ENCODE measurements at places on chromosomes 5 and 9.

DNA sequence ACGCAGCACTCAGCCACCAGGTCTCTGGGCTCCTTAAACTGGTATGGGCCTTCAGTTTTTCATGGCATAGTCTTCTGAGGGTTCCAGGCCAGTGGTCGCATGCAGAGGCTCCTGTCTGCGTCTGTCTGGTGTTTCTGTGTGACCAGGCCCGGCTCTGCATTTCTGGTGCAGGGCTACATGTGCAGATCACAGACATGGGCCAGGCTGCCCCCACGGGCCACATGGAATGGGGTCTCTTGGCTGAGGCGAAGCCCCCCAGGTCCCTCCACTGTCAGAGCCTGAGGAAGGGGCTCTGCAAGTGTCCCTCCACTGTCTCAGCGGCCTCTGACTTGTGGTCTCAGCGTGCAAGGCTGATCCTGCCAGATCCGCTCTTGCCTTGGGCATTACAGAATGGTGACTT lies 15.6 kb upstream of the CARD19 start:
- no peak for DNase-seq

DNA sequence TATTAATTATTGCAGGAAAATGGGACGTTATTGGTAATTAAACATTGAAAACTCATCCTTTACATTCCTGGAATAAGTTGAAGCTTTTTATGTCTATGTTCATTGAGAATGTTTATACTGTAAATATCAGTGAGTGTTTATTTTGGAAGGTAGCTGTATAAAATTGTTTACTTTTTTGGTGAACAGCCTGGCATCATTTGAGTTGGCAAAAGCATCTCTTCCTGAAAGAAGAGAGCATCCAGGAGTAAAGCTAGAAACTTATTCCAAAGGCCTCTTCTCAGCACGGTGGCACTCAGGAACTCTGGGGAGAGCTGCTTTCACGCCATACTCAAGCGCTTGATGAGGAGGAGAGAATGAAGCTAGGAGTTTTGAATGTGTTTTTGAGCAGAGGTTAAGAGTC lies 79.9 kb downstream of the GAPVD1 start:
- no peak for DNase-seq

DNA sequence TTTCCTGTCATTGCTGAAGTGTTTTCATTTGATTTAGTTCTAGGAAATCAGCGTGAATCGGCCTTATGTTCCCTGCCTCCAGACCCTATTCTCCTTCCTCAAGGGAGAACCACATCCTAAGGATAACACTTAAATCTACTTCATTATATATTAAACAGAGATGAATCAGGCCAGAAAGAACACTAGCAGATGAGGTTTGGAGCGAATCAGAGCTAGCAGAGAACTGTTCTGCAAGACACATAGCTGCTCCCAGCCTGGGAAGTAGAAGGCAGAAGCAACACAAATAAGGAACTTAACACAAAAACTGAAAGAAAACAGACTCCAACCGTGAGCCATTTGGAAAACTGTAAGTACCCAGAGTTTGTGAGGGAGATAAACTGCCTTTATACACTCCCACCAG lies 718.2 kb downstream of the SEMA5A start:
- peak; percentile 29 for DNase-seq

- no peak for DNase-seq
Observed at GRCh38 chr5:79686799-79687198, 2.8 kb upstream of the CMYA5 start.

- no peak for DNase-seq
Observed at GRCh38 chr5:121019106-121019505, 555.0 kb downstream of the PRR16 start.

DNA sequence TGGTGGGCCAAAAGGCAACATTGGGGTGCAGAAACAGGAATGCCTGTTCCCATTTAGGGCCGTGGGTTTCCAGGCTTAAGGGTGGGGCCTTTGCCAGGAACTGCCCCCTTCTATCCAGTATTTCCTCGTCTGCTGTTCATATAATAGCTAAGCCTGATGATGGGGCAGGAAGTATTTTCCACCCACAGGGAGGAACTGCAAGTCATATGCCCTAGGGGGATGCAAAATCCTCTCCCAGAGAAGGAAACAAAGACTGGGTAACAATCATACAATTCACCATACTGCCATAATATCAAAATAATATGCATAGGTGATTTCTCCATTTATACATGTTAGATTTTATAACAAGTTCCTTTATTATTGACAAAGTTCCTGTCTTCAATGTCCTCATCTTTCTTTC lies 20.5 kb upstream of the RPS23 start:
- DNase-seq: no peak

DNA sequence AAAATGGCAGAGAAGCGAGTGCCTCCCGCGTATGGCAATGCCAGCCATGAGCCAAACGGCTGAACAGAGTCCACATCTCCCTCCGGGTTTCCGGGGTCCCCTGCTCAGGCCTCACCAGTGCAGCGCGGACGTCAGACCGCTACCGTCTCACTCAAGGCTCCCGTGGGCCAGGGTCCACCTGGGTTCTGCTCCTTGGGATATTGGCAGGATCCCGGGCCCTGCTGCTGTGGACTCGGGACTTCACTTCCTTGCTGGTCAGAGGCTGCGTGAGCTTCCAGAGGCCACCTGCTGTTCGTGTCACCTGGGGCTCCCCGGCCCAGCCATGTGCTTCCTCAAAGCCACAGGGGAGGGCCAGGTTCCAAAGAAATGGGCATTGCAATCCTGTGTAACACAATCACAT lies 38.4 kb upstream of the CLPTM1L start:
- no peak for DNase-seq

DNA sequence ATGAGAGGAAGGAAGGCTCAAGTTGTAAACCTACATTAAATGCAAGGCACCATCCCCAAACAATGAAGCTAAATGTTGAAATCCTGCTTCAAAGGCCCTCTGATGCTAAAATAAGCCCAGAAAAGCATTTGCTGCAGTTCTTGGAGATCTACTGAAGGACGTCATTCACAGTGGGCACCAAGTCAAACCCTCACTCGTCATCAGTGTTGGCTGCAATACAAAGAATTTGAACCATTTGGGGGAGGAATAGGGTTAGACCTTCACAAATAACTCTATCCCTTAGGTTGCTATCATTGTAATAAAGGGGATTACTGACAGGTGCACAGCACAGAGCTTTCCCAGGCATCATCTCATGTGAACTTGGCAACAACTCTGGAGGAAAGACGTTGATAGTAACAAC lies 9.3 kb upstream of the MEGF9 start:
- peak; percentile 43 for DNase-seq

DNA sequence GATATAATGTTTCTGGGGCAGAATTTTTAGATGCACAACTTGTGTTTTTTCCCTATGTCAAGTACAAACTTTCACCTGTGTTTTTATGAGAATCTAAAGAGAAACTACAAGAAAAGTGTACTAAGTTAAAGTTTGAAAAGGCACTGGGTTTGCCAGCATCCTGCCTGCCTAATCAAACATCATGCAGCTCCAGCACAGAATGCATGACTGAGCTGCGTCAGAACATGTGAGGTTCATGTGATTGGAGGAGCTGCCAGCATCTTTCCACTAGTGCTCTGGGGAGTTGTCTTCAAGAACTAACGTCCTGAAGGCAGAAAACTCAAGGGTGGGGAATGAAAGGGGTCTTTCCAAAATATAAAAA lies 46.1 kb upstream of the RIC1 start:
- peak; percentile 78 for DNase-seq

DNA sequence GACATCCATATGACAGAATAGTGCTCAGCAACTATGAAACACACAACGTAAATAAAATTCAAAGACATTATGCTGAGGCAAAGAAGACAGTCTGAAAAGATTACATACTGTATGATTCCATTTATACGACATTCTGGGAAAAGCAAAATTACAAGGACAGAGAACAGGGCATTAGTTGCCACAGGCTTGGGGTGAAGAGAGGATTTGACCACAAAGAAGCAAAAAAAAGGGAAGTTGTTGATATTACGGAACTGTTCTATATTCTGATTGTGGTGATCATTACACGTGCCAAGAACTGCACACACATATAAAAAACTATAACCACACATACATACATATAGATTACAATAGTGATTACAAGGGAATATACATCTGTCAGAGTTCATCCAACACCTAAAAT lies 24.1 kb downstream of the CDK5RAP2 start:
- DNase-seq: no peak

GRCh38 chr5:7897014-7897600 lies 28.2 kb downstream of the MTRR start:
- DNase-seq: peak; percentile 67

GRCh38 chr5:76372323-76373054 lies 30.6 kb upstream of the IQGAP2 start:
- DNase-seq: peak; percentile 80

- DNase-seq: no peak
Observed at GRCh38 chr9:92974161-92974661, 26.9 kb downstream of the FGD3 start.

GRCh38 chr9:108972626-108973209 lies 38.5 kb downstream of the ABITRAM start:
- no peak for DNase-seq

Data from LHCN-M2 (cell line).